ENCODE measurements at places on chromosomes 7 and 10.

DNA sequence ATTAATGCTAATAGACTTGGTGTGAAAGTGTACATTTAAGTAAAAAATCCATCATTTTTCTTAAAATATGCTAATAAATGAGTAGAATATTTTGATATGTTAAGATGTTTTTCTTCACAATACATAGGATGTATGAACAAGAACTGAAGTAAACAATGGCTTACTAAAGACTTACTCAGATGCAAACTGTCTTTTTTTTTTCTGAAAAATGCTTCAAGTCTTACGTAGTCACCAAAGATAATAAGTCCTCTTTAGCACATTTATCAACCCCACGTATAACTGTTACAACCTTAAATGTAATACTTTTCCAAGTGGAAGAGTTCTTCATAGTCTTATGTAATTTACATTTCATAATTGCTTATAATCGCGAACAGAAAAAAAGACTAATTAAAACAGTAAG, 54.8 kb downstream of the MDFIC start:
- DNase-seq = no peak

- DNase-seq = no peak
These were observed 3.5 kb upstream of the EBF3 start for GRCh38 chr10:129967579-129968019.

- no peak for DNase-seq
These were observed 12.2 kb downstream of the ADAM12 start for GRCh38 chr10:126375926-126376554.

DNA sequence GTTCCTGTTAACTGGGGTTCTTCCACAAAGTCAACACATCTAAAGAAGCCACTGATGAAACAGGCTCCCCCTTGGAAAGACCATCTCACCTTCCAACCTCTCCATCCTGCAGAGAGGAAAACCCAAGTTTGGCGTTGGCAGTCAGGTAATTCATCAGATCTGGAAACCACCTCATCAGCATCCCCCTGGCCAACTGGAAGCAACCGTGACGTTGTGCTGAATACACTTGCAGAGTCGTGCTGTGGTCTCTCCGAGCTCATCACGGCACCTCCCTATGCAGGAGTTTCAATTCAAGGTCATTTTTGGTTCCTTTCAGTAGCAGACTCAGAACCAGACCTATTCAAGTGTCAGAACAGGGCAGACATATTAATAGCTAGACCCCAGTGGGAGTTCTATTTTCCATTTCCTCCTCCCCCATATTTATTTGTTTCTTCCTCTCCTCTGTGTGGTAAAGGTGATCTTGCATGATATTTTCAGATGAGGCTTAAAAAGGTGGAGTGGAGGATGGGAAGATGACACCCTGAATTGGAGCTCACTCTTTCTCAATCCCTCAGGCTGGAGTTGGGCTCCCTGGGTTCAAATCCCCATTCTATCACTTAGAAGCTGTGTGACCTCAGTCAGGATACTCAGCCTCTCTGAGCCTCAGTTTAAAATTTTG, 149.1 kb upstream of the ADO start:
- no peak for DNase-seq

- no peak for DNase-seq
These were observed 5.8 kb upstream of the MOGAT3 start for GRCh38 chr7:101206665-101207042.

- no peak for DNase-seq
These were observed 41.5 kb downstream of the GATA3 start for GRCh38 chr10:8095959-8096358.

GRCh38 chr7:152336754-152337368, 98.9 kb downstream of the KMT2C start:
- no peak for DNase-seq

GRCh38 chr7:34709771-34710170, 51.8 kb downstream of the NPSR1 start:
- DNase-seq = no peak

DNA sequence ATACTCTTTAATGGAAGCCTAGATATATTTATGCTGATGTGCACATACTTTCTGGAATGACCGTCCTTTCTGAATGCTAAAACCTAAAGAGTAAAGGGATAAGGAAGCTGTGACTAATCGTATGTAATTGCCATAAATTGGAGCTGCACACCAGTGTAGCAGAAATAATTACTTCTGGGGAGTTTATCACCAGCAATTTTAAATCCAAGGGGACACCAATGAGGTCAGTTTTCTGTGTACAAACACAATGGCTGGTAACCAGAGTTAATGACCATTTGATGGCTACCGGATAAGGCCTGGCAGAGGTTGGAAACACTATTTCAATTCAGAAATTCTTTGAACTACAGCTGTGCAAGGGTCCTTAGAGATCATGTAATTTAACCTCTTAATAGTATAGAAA, 670.1 kb downstream of the REEP3 start:
- no peak for DNase-seq

DNA sequence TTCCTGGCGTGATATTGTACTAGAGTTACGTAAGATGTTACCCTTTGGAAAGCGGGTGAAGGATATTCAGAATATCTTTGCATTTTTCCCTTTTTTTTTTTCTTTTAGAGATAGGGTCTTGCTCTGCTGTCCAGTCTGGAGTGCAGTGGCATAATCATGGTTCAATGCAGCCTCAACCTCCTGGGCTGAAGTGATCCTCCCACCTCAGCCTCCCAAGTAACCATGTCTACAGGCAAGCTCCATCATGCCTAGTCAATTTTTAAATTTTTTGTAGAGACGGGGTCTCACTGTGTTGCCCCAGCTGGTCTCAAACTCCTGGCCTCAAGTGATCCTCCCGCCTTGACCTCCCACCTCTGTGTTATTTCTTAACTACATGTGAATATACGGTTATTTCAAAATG, 18.4 kb downstream of the VPS41 start:
- no peak for DNase-seq

DNA sequence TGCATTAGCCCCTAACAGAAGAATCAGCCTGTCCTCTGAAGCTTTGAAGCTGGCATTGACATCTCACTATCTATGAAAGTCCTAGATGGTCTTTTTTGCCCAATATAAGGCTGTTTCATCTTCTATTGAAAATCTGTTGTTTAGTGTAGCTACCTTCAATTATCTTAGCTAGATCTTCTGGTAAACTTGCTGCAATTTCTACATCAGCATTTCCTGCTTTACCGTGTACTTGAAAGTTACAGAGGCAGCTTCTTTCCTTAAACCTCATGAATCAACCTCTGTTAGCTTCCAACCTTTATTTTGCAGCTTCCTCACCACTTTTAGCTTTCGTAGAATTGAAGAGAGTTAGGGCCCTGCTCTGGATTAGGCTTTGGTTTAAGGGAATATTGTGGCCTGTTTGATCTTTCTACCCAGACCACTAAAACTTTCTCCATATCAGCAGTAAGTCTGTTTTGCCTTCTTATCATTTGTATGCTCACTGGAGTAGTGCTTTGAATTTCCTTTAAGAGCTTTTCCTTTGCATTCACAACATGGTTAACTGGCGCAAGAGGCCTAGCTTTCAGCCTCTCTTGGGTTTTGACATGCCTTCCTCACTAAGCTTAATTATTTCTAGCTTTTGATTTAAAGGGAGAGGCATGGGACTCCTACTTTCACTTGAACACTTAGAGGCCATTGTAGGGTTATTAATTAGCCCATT, 32.5 kb downstream of the ARID5B start:
- no peak for DNase-seq

- no peak for DNase-seq
These were observed 189.8 kb upstream of the SEMA3A start for GRCh38 chr7:84384417-84384816.

- DNase-seq = no peak
These were observed 167.9 kb upstream of the SLC26A5 start for GRCh38 chr7:103613655-103614642.

GRCh38 chr10:99709480-99710229, 22.3 kb downstream of the COX15 start:
- DNase-seq = no peak

DNA sequence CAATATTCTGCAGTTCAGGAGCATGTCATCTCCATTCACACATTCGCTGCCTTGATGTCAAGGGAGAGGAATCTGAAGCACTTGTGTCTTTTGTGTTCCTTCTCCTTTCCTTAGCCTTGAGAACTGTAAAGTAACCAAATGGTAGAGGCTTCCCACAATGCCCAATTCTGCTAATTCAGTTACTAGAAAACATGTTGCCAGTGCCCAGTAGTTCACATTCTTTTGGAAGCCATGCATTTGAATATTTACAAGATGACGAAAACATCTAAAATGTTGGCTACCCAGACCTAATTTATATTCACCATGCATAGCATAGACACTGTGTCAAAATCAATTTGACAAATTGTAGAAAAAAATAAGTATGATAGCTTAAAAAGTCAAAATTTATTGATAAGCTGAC, 852.7 kb upstream of the PHF14 start:
- DNase-seq = no peak

DNA sequence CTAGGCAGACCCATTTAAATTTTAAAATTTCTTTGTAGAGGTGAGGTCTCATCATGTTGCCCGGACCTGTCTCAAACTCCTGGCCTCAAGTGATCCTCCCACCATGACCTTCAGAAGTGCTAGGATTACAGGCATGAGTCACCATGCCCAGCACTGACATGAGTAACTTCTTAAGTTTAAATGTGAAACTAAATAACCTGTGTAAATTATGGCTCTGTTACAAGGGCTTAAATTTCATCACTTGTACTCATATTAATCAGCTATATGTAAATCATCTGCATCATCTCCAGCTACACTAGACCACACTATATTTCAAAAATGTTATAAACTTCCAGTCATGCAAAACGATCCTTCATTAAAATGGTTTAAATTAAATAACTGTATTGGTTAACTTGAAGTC, 56.1 kb downstream of the ATAD1 start:
- peak; percentile 25 for DNase-seq

DNA sequence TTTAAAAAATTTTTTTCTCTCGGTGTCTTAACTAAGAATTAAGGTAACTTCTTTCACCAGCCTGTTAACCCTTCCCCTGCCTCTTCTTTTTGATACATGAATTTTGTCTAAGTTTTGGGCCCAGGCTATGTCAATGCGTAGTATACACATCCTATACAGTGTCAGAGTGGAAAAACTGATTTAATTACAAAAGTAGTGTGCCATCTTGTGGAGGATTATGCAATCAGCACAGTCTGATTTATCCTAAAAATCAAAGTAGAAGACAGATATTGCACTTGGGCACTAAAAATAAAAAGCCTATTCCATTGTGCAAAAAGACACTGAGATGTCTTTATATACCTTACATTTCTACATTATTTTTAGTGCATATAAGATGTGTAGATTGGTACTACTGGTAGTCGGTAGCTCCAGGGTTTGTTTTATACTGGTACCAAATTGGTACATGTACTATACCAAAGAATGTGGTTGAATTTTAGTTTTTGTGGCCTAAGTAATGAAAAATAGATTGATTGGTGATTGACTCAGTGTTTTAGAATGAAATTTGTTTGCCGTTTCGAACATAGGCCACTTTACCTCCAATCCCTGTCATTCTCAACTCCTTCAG, 96.6 kb downstream of the MKLN1 start:
- DNase-seq = no peak

DNA sequence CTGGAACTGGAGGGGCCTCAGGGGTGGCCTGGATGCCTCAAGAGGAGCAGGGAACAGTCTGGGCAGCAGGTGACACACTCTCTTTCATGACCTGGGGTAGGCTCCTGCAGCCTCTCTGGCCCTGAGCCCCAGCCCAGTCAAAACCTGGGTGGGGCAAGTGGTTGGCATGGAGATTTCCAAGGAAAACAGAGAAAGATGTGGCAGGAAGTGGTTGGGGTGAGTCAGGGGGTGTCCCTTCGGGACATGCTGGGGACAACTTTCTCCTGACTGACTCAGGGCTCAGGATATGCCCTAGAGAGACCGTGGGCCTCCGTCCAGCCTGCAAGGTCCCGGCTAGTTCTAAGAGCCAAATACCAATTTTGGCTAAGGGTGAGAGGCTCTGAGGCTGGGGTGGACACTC, 2.9 kb downstream of the AQP1 start:
- DNase-seq = no peak

- DNase-seq = no peak
These were observed 40.3 kb upstream of the DLD start for GRCh38 chr7:107850643-107851042.

- DNase-seq = no peak
These were observed 14.9 kb downstream of the MAD1L1 start for GRCh38 chr7:2217716-2218443.

GRCh38 chr10:109837384-109837783, 85.9 kb downstream of the XPNPEP1 start:
- no peak for DNase-seq

GRCh38 chr10:111077479-111077784, 603 bp downstream of the ADRA2A start:
- DNase-seq = no peak

- DNase-seq = peak; percentile 15
These were observed 43.5 kb downstream of the TLL2 start for GRCh38 chr10:96470116-96470743.

DNA sequence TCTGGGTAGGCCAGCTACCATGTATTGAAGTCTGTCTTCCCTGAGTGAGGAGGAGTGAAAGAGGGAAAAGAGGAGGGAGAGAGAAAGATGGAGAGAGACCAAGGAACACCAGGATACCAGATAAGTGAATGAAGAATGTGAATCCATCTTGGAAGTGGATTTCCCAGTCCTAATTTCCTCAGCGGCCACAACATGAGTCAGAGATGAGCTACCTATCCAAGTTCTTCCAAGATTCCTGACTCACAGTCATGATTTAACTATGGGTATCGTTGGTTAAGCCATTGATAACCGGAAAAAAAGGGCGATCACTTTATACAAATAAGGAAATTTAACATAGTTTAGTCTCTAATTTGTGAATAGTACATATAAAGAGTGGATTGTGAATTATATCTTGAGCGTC, 561.8 kb downstream of the ATRNL1 start:
- no peak for DNase-seq

DNA sequence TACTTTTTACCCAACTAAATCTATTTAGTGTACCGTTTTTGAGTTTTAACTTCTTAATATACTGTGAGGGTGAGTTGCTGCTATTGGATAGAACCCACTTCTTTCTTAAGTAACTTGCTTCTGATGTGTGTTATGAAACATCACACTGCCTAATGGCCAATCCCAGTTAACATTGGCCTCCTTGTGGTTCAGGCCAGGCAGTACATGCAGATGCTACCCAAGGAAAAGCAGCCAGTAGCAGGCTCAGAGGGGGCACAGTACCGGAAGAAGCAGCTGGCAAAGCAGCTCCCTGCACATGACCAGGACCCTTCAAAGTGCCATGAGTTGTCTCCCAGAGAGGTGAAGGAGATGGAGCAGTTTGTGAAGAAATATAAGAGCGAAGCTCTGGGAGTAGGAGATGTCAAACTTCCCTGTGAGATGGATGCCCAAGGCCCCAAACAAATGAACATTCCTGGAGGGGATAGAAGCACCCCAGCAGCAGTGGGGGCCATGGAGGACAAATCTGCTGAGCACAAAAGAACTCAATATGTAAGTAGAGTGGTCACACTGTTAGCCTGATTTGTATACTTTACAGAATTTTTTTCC, 39.7 kb downstream of the TES start:
- no peak for DNase-seq

DNA sequence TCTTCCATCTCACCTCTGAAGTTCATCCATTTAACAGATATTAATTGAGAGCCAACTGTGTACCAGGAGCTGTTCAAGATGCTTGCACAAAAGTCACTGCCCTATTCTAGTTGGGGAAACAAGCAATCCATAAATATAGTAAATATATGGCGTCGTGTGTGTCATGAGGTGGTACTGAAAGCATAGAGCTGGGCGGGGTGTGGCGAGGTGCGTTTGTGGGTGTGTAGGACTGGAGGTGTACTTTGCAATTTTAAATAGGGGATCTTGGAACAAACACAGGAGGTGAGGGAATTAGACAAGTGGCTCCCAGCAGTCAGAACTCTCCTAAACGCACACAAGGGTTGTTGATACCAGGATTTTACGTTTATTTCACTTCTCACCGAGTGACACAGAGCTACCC, 490 bp upstream of the ZNF239 start:
- no peak for DNase-seq
